Activated CD4-positive, alpha-beta memory T cell treated with anti-CD3 and anti-CD28 coated beads, Interleukin-2, amount 10 ng/mL, durations not matched to agents 7 days and 5 days (primary cell): ENCODE measurements at places on chromosomes 16 and 17. TPM values are rescaled to one million over a fixed set of nuclear protein-coding genes. Genes with fewer than 3 reads are reported as not detected.

GRCh38 chr17:19554393-19554792, 20.7 kb downstream of the SLC47A1 start:
- DNase-seq = no peak

- no peak for DNase-seq
Measured at GRCh38 chr16:48481772-48482171, 96.6 kb upstream of the SIAH1 start.

DNA sequence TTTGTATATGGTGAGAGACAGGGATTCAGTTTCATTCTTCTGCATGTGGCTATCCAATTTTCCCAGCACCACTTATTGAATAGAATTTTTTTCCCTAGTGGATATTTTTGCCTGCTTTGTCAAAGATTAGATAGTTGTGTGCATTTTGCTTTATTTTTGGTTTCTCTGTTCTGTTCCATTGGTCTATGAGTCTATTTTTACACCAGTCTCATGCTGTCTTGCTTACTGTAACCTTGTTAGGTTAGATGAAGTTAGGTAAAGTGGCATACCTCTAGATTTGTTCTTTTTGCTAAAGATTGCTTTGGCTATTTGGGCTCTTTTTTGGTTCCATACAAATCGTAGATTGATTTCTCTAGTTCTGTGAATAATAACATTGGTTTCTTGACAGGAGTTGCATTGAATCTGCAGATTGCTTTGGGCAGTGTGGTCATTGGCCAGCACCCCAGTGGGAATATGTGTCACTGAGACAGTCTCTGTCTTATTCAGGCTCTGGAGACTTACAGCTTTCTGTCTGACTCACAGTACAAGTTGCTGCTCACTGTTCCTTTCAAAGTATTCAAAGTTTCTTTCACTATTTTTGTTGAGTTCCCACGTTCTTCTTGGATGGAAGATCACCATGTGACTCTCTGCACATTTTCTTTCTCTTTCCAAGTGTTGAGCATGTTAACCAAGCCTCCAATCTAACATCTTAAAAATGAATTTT, 709.1 kb downstream of the CDH11 start:
- no peak for DNase-seq

DNA sequence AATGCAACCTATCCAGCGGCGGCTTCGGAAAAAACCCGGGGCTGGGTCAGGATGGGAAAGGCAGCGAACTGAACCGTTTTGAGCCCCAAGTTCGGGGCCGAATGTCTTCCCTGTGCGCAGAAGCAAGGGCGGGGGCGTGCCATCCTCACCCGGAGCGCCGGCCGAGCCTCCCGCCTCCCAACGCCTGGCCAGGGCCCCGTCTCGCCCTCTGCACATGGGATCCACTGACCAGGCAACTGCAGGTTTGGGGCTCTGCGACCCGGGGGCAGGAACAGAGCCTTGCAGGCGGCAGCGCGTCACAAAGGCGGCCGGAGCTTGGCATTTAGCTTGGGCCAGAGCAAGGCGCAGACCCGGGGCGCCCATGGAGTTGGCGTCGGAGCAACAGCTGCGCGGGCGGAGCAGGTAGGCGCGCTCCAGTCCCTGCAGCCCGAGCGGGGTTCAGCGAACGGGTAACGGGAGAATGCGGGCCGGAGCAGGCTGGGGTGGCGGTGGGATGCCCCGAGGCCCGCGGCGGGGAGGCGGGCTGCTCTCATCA, at the start of gene FBXO39:
TSS of gene FBXO39 (plus strand) at position 345 of the 535 bp plus-strand sequence. CDS start 3,654 bp downstream, outside the sequence.
- no peak for DNase-seq

- DNase-seq = no peak
Measured at GRCh38 chr16:11747949-11748403, 5.3 kb upstream of the TXNDC11 start.

DNA sequence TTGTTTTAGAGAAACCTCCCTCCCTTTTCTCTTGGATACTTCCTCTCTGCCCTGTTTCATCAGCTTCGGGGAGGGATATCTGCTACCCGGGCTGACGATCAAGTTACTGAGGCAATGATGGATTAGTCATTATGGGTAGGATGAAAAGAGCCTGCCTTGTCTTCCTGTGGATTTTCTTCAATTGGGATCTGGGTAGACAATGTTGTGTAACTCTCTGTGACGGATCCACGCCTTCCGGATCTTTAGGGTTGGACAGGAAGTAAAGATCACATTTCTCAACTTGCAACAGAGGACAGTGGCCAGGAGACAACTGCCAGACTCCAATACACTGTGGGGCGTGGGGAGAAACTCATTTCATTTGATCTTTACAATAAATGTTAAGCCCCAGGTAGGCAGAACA, 11.3 kb upstream of the CHST6 start:
- no peak for DNase-seq

GRCh38 chr16:22065252-22065651, 27.1 kb upstream of the VWA3A start:
- DNase-seq = no peak

DNA sequence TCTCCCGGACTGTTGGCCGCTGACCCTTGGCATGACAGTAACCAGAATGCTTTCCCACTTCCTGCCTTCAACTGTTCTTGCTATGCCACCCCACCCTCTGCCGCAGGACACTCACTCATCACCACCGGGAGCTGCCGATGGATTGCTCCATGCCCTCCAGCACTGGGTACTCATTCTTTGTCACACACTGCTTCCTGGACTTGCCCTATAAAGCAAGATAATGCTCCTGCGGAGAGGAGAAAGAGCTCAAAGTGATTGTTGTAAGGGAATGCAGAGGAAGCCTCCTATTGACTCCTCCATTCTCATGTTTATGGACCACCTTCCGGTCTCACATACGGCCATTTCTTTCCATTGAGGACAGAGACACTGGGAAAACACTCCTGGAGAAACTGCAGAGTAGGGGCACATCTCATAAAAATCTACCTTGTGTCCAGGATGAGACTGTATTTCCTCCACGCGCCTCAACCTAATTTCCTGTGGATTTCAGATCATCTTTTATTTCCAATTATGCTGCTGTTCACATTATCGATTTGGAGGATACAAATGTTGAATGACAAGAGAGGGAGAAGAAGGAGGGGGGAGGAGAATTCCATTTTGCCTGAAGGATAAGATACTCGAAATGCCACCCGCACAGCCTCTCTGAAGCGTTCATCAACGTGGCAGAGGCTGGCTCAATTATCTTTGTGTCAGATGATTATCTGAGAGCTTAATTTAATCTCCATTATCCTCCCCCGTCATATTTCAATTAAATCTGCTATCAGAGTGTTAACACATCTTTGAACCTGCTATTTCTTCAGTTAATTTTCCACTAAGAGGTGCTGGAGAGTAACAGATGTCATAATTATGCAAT, 486.1 kb upstream of the SALL1 start:
- no peak for DNase-seq

DNA sequence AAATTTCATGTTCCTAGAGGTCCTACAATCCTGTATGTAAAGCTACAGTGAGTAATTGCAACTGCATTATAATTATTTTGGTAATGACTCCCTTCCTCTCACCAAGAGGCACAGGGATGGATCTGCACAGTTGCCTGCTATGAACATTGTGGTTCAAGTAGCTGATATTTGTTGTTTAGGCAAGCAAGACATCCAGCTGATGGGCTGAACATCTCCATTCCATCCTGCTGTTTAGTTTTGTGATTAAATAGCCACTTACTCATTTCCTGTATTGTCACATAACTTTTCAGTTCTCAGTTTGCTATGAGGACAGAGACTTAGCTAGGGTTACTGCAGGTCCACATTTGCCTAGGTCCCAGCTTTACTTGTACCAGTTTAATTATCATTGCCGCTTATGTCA, 181.2 kb upstream of the TBX2 start:
- DNase-seq = no peak

DNA sequence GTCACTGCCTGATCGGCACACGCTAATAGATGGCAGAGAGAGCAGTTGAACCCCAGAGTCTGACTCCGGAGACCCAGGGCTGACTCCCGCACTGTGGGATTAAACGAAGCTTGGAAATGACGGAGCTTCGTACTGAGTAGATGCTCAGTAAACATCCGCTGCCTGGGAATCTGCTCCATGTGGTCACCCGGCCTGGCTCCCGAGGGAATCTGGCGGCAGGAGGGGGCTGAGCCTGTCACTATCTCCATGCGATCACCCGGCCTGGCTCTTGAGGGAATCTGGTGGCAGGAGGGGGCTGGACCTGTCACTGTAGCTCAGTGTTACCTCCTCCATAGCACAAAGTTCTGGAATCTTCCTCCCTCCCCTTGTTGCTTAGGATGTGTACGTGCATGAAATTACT, 139.7 kb upstream of the CIBAR2 start:
- no peak for DNase-seq

DNA sequence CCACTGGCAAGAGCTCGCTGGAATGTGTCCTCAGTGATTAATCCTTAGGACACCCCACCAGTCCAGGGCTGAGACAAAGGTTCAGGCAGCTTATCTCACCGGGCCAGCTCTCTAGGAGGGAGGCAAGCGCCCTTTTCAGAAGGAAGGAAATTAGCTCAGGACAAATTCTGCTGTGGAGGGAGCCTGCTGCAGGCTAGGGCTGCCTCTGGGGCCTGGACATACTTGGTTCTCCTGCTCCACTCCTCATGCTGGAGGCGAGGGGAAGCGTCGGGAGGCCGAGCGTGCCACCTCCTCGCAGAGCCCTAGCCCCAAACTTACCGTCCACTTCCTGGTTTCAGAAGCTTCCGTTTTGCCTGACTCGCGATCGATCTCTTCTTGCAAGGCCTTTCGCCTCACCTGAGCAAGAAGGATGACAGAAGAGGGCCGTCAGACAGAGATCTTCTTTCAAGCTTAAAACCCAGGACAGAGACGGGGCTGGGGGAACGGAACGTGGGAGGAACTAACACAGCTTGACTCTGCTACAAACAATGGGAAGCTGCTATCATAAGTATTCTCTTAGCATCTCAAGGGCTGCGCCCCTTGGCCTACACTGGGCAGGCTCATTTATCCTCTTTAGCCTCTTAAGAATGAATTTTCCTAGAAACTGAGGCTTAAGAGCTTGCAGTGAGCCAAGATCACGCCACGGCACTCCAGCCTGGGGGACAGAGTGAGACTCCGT, 7.7 kb downstream of the KNOP1 start:
- DNase-seq = no peak

GRCh38 chr16:82263521-82264143, 93.6 kb upstream of the MPHOSPH6 start:
- DNase-seq = peak; percentile 50

DNA sequence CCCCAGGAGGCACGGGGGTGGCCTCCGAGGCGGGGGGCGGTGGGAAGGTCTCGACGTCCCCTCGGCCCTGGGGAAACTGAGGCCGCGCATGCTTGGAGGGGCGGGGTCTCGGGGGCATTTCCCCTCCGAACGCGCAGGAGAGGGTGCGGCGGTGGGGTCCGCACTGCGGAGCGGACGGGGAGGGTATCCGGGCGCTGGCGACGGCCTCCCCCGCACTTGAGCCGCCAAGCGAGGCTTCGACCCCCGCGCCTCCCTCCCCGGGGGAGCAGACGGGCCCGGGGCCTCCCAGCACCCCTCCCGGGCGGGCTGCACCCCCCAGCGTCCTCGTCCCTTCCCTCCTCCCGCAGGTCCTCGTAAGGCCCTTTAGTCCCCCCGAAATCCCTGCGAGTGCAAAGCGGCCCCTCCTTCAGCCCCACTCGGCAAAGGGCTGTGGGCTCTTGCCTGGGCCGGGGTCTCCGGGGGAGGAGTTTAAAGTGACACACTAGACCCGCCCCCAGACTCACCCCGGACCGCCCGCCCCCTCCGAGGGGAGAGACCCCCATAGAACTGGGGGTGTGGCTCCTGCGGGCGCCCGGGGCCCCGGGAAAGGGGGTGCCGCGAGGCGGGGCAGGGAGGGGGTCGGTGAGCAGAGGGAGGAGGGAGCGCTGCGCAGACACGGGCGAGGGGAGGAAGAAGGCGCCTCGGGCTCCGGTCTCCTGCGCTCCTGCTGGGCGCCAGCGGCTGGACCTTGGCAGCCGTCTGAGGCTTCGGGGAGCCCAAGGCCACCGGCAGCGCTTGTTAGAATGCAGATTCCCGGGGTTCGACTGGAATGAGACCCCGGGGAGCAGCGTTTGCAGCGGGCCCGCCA, 632 bp downstream of the BAIAP3 start:
- no peak for DNase-seq

DNA sequence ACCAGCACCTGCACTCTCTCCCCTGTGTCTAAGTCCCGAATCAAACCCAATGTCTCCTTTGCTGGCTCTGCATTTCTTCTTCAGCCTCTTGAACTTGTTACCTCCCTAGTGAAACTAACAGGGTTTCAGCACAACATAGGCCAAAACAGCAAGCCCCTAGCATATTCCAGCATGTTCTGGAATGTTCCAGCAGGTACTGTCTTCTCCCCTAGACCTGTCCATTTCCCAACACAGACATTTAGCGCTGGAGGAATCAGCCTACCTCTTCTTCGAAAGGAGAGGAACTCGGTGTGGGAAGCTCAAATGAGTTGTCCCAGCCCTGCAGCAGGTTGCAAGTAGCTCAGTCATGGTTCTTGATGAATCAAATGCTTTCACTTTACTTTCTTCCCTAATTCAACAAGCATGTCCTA, 47.1 kb downstream of the LITAF start:
- no peak for DNase-seq

GRCh38 chr16:14485121-14485551, 144.9 kb downstream of the PARN start:
- no peak for DNase-seq

- no peak for DNase-seq
Measured at GRCh38 chr17:45129426-45129939, 2.8 kb downstream of the PLCD3 start.

DNA sequence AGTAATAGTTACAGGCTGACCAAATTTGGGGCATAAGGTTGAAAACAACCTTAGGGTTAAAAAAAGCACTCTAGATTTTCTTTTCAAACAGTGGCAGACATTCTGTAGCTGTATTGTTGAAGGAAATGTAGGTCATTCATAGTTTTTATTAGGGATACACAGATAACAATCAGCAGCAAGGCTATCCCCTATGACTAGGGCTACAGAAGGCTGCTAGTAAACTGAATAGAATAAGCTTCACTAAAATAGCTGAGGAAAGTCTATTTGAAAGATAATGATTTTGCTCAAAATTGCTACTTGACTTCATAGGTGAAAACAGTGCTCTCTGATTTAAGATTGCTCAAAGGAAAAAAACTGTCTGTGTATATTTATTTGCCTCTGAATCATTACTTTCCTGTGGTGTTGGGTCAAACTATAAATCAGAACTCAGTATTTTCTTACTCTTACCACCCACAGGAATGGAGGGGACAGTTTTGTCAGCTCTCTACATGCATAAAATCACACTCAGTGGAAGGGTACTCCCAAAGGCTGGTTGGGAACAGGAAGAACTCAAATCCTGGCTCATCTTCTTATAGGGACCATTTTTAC, 24.8 kb downstream of the RPGRIP1L start:
- no peak for DNase-seq

GRCh38 chr17:7021993-7022778, 664 bp upstream of the BCL6B start:
- DNase-seq = peak; percentile 85

The KIF2B gene
- total RNA-seq = not detected

The INCA1 gene
- total RNA-seq = not detected

The KLHL10 gene
- not detected for total RNA-seq

The ZNF48 gene
- total RNA-seq = 14.2 TPM

The TERB1 gene
- total RNA-seq = 0.15 TPM

The PDF gene
- total RNA-seq = 9.7 TPM

The CCDC78 gene
- 1.9 TPM for total RNA-seq

The TNFRSF13B gene
- not detected for total RNA-seq

The TPSG1 gene
- not detected for total RNA-seq
